ENCODE measurements at places on chromosomes 5 and 9.
A peak's percentile ranks its signal among the peaks of the same experiment; 100 is the strongest.

DNA sequence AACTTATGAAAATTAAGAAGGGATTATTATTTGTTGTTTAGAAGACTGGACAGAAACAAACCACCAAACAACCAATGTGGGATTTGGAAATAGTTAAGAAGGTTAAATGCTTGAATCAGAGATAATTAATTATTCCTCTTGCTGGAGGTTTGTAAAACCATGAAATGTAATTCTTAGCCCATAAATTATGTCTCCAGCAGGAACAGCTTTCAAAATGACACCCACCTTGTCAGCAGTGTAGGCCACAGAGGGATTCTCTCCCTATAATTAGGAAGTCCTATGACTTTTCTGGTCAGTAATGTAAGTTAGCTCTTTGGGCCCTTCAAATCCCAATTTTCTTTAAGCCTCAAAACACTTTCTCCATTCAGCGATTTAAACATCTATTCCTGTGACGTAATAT, 63.3 kb downstream of the DRD1 start:
- no peak for DNase-seq

- DNase-seq: no peak
These were observed 120.3 kb upstream of the FTMT start for GRCh38 chr5:121731377-121731776.

DNA sequence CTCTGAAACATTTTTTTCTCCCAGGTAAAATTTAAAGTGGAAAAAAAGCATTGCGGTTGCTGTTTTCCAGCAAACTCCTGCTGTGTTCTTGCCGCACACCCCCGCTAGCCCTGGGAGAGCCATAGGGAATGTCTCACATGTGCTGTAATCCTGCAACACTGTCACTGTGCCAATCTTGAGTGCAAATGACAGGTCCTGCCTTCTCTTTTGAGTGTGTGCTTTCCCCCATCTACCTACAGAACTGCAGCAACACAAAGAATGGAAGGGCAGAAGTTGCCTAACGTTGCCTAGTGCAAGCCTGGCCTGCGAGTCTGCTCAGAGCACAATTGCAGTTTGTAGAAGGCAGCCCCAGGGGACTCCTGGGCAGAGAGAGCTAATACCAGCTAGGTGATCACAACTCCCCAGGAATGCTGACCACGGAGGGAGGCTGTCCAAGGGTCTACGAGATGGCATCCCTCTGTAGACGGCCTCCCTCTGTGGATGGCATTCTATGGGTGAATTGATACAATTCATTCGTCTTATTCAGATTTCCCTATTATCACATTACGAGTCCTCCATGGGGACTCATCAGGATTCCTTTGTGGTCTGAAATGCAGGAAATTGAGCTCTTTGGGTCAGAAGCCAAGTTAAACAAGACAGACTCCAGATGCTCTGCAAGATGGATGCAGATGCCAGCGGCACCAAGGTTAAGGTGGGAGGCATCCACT, 172.6 kb upstream of the S1PR3 start:
- no peak for DNase-seq

- peak; percentile 31 for DNase-seq
These were observed 925 bp downstream of the ABHD17B start for GRCh38 chr9:71909887-71910649.

- no peak for DNase-seq
These were observed 58.1 kb upstream of the ZNF354A start for GRCh38 chr5:178788381-178789085.

- DNase-seq: no peak
These were observed 73.5 kb upstream of the COL5A1 start for GRCh38 chr9:134568116-134568515.

DNA sequence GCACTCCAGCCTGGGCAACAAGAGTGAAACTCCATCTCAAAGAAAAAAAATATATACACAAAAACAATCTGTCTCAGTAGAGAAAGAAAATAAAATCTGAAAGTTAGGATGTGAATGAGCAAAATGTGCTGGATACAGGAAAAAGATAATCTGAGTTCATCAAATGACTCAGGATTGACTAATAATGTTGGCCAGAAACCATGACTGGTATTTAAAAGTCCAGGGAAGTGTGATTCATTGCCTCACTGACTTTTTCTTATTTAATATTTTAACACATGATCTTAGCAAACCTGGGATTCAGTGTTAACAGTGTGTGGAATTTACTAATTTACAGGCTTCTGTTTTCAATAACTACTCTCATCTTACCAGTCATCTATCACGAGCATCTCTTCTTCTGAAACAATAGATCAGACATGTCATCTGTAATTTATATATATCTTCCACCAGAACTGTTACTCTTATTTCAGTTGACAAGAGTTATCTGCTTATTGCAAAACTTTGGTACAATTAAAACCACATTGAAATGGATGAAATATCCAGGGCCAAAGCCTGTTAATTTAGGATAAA, 256.7 kb downstream of the CDH12 start:
- DNase-seq: no peak

DNA sequence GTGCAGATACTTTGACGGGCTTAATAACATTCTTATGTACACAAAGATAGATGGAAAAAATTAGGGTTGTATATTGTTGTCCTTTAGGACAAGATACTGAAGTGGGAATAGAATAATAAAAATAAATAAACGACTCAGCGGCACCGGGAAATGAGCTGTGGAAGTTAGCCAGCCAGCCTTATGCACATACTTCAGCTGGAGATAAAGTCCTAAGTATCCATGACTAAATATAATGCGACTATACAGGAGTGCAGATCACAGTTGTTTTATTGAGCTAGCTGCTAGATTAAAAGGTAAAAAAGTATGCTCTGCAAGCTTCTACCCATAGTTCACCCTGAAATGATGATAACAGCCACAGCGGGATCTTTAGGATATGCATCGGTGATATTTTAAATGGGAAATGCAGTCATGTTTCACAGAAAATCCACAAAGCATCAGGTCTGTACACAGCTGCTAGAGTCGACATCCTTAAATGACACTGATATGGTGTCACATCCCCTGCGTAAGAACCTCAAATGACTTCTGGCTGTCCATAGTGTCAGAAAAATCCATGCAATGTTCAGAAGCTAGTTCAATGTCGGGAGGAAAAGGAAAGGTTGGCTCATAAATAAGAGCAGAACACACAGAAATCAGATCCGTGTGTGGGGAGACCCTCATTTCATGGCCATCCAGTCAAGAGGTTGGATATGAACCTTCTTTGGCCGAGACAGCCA, 392.8 kb upstream of the DAP start:
- DNase-seq: no peak

GRCh38 chr9:138013836-138014562, 136.4 kb downstream of the CACNA1B start:
- no peak for DNase-seq

- DNase-seq: no peak
These were observed 75.1 kb upstream of the IER5L start for GRCh38 chr9:129252937-129253802.

- DNase-seq: no peak
These were observed 75.7 kb upstream of the FCN1 start for GRCh38 chr9:134993416-134993815.

GRCh38 chr5:96569332-96569731, 92.8 kb upstream of the CAST start:
- DNase-seq: no peak

- no peak for DNase-seq
These were observed 529.2 kb downstream of the ANXA1 start for GRCh38 chr9:73680831-73681230.

GRCh38 chr9:136267261-136268111, 21.9 kb upstream of the QSOX2 start:
- peak; percentile 84 for DNase-seq

GRCh38 chr5:111929867-111930266, 172.9 kb upstream of the NREP start:
- no peak for DNase-seq

DNA sequence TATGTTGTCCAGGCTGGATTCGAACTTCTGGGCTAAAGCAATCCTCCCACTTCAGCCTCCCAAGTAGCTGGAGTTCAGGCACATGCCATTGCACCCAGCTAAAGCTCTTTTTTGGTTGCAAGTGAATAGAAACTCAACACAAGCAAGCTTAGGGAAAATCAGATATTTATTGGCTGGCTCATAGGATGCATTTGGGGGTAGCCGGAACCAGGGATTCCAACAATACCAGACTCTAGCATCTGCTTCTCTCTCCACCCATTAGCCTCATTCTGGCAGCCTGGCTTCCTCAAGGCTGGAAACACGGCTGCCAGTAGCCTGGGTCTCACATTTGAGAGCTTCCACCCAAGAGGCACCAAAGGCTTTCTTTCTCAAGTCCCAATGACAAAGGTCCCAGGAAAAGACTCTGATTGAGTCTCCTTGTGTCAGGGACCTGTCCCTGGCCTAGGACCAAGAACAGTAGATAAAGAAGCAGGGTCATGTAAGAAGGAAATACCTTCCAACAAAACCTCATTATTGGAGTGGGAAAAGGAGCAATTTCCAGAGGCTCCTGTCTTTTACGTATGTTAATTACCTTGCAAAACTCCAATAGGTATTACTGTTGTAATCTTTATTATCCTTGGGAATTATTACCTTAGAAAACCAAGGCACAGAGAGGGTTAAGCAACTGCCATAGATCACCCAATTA, 23.0 kb upstream of the B4GALT1 start:
- no peak for DNase-seq

DNA sequence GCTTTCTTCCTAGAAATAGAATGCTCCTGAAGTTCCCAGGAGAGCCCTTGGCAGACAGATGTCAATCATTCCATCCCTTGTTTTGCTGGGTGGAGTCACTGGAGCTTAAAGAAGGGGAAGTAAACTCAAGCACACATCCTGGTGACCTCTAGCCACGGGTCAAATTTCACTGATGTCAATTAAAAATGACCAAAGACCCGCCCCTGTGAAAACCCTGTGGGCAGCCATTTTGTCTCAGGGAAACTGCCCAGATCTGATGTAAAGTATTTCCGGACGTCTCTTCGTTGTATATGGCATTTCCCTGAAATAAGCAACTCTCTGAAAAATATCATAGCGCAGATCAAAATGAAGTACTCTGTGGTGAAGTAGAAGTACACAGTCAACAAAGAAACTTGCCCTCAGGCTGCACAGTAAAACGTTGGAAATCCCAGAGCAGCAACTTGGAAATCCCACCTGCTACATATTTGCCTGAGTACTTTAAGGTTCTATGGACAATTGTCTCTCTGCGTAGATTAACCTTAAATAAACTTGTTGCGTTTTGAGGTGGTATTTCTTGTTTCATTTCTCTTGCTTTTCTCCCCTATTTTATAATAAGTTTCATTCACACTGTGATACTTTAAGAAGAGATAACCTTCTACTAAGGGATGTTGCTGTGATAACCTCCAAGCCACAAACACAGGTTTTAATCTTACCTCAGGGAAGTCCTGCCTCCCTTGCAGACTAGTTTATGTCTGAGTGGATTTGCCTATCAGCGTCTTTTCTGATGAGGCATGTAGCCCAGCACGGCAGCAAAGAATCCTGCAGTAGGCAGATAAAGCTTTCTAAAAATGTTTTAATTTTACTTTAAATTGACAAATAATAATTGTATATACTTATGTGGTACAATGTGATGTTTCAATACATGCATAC, 60.9 kb upstream of the PIP5K1B start:
- no peak for DNase-seq

DNA sequence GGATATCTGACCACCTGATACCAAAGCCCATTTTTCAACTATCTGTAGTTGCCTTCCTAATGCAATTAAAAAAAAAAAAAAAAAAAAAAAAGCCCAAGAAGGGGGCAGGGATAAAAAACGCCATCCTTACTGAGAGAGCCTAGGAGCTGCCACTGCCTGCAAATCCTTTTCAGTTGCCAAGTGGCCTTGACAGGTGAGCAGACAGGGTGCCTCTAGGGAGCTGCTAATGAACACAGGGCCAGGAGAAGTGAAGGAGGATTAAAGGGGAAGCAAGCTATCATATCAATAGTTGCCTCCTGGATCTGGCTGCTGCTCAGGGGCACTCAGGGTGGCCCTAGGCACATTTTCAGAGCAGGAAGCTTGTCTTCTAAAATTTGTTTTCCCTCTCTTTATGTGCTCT, 547.4 kb downstream of the TLE1 start:
- no peak for DNase-seq

- DNase-seq: no peak
These were observed 468.4 kb downstream of the PRR16 start for GRCh38 chr5:120932480-120932879.

GRCh38 chr5:100691548-100691947, 156.4 kb downstream of the FAM174A start:
- DNase-seq: no peak

DNA sequence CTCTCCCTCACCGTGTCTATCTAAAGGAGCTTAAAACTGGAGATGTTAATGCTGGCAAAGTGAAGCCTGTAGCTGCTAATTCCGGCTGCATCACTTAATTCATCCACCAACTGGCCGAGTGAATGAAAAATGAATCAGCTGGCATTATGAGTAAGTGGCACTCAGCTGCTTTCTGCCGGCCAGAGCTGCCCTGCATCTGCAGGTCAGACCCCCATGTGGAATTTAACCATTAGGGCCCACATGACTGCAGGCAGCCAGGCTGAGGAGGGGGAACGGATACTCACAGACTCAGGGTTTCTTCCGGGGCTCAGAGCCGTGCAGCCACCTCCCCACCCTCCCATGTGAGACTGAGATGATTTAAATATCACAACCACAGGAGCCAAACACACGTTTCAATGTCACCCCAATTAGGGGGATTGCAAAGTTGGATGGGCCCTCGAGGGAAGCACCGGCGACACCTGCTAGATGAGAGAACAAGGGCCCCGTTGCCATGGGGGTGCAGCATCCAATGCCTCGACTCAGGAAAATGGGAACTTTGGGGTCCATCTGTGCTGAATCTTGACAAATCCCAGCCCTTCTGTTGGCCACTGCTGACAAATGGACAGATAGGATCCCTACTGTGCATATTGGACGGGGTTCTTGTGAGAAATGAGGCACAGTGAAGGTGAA, 115.6 kb upstream of the ALDH1B1 start:
- DNase-seq: no peak

GRCh38 chr9:107536462-107536861, 46.9 kb upstream of the KLF4 start:
- no peak for DNase-seq

Measured in immature natural killer cell (primary cell).